NCI-H345 (cell line): ENCODE measurements at places on chromosomes 5 and 9.

DNA sequence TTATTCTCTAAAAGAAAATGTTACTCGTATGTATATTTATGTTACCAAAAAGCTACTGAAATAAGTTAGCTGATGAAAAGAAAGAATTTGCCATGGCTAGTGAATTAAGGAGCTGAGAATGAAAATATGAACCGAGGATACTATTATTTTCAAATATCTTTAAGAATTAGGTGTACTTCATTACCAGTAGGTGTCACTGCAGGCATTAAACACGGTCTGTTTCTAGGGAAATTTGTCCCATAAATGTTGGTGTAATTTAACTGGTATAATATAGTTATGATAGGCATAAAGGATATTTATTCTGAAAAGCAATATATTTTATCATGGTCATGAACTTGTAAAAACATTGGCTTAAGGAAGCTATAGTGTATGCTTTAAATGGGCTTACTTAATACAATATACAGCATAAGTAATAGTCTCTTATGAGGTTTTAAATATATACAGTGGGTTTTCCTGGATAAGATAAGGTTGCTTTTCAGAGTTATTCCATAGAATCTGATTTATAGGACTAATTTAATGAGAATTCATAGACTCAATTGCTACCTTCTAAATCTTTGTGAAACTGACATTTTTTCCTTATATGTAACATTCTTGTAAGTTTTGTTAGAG, 72.4 kb upstream of the MPDZ start:
- DNase-seq = peak; percentile 38

- no peak for DNase-seq
Observed at GRCh38 chr5:155049569-155050383, 36.2 kb downstream of the KIF4B start.

- DNase-seq = peak; percentile 30
Observed at GRCh38 chr9:108180541-108180940, 675.2 kb downstream of the ACTL7B start.

GRCh38 chr5:77960863-77961396, 184.8 kb upstream of the TBCA start:
- no peak for DNase-seq

DNA sequence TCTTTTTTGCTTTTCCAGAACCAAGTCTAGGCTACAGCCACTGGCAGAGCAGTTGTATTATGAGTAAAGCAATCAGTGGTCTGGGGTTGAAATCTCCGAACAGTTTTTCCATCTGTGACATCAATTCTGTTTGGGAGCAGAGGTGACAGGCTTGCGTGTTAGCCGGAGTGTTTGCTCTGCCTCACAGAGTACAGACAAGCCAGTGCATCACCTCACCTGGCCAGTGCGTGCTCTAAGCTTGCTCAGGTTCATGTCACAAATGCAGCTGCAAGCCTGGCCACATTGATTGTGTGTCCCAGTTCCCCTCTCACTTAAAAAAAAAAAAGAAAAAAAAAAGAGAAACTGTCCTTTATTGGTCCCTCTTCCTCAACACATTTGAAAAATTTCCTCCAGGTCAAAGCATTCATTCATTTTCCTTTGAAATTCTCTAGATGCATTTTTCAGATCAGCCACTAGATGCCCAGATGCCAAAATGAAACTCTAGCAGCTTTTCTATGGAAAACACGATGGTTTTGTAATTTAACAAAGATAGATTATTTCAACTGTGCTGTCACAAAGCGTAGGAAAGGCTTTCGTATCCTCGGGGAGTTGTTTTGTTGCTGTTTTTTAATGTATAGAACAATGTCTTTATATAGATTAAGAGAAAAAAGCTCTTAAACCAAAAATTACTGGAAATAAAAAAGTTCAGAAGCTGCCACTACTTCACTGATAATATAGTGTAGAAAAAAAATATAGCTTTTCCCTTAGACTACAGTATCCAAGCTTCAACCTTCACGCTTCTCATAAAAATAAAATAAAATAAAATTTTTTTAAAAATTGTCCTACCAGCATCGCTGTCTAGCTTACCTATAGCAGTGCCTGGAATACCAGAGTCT, 585.5 kb downstream of the TLE1 start:
- no peak for DNase-seq

DNA sequence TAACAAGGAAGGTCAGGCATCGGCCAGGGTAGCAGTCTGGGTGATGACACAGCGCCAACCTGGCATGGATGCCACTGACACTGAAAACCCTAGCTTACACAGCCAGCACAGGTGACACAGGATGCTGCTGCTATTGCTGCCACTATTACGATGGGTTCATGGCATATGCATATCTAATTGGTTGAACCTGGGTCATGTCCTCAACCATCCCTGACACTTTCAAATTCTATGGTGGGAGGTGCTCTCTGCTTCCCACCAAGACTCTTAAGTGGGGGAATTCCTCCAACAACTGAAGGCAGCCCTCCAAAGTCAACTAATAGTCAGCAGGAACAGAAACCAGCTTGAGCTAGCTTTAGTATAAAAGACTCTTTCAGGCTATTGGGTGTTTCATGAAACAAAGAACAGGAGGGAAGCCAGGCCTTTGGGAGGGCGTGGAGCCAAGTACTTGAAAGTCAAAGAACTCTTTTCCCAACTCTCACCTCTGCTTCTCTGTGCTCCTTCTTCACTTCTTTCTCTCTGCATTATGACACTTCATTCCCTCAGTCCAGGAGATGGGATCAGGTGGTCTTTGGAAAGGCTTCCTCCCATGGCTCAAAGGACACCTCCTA, 21.3 kb downstream of the PTTG1 start:
- no peak for DNase-seq

DNA sequence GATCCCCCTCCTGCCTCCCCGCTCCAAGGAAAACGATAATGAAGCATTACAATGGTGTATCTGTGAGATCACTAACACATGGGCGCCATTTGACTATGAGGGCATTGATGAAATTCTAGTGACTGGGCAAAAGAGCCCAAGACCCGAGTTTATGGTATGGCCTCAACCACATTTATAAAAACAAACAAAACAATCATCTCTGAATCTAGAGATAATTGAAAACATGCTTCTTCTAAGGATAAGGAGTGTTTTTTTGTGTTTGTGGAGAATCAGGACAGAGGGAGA, 100.9 kb upstream of the SEMA6A start:
- DNase-seq = no peak

DNA sequence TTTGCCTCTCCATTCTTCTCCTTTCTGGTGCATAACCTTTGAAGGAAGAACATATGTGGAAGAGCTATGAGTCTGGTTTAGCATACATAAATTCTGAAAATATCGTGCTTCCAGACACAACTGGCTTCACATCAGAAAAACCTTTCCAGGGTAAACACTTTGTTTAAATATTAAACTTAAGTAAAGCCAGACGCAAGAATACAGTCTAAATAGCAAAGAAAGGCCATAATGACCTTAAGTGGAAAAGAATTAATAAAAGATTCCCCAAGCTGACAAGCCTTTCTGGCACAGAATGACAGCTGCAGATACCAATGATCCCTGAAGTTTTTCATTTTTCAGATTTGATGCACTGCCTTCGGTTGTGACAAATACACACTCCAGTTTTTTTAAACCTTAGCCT, 13.5 kb upstream of the TSSK1B start:
- no peak for DNase-seq

DNA sequence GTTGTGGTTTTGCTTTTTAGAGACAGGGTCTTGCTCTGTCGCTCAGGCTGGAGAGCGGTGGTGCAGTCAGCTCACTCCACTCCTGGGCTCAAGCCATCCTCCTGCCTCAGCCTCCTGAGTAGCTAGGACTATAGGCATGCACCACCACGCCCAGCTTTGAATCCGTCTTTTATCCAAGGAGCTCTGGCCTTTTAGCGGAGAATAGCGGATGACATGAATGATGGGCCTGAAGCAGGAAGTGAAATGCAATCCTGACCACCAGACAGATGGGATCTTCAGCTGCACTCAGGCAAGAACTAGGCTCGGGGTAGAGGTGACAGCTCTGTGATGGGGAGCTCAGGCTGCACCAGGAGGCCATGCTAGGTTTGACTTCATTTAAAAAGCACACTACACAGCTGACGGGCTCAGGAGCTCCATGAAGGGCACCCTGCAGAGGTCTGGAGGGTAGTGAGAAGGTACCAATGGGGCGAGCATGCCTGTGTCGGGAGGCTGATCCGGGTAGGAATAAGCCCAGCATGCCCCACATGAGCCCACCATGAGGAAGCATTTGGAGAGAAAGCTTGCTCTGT, 21.9 kb downstream of the POLR1E start:
- DNase-seq = no peak

GRCh38 chr5:168707716-168708695, 128.8 kb upstream of the PANK3 start:
- no peak for DNase-seq

DNA sequence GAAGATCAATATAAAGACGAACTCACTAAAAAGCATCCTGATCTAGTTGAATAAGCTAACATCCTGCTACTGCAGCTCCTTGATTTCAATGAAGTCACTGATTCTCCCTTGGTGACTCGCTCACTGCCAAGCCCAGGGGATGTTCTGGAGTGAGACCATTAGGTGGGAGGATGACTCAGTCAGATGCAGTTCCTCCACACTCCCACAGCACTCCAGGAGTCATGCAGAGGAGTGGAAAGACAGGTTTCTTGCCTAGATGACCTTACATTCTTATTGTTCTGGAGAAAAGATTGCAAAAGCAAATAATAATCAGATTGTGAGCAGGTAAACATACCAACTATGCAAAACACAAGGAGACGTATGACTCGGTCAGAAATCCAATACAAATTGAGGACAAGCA, 15.3 kb downstream of the GCNT4 start:
- peak; percentile 1 for DNase-seq

DNA sequence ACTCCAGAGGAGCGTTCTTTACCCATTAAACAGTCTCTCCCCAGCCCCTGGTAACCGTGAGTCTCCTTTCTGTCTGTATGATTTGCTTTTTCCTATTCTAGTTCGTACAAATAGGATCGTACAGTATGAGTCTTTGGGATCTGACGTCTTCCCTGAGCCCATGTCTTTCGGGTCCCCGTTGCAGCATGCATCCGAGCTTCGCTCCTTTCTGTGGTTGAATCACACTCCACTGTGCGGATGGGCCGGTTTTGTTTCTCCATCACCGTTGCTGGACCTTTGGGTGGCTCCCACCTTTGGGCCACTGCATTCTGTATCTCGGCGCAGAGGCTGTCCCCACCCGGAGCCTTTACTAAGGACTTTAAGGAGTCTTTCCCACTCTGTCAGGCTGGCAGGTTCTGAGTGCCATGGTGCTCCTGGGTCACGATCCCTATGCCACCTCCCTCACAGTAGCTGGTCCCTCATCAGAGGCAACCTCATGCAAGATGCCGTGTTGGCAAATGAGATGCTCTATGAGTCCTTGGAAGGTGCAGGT, 145.7 kb upstream of the COL5A1 start:
- DNase-seq = no peak

DNA sequence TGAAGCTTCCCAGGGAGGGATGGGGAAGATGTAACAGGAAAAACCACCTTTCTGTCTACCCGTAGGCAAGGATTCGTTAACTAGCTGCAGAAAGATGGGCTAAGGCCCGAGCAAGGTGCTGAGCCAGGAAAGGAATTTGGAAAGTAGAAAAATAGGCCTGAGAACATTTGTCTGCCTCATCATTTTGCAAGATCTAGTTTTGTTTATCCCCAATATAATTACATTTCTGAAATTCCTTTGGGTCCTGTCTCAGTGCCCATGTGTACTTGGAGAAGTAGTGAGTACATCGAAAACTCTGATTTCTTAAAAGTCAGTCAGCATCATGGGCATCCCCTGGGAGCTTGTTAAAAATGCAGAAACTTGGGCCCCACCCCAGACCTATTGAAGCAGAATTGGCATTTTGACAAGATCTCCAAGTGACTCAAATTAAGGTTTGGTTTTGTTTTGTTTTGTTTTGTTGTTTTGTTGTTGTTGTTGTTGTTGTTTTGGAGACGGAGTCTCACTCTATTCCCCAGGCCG, 52.1 kb upstream of the CEMIP2 start:
- no peak for DNase-seq

DNA sequence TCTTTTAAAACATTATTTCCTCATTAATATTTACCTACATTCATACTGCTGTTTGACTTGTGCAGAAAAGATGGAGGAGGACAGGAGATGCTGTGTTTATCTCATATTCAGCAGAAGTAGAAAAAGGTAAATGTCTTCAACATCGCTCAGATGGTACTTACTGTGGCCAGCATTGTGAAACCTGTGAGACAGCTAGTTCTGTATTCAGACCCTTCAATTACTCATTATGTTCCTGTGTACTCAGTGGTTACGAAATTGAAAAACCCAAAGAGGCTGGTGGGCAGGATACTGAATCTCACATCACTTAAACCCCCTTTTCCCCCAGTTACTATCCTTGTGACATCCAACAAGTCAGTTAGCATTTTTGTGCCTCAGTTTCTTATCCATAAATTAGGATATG, 216.0 kb downstream of the KDM4C start:
- no peak for DNase-seq

- DNase-seq = no peak
Observed at GRCh38 chr9:133758228-133758627, 20.1 kb upstream of the SARDH start.

DNA sequence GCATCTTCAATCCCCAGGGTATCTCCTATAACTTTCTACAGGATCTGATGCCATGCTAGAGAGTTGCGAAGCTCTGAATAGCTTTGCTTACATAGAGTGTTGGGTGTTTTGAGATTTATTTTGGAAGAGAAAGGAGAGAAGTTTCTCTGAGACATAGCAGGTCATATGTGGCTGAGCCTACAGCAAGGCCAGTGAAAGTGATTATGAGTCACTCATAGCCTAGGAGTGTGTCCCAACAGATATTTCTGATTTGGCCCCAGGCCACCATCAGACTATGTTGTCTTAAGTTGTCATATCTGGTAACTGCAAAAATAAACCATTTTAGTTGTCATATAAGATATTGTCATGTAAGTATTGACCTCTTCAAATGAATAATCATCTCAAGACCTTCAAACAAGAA, 132.0 kb upstream of the RAI14 start:
- DNase-seq = no peak

DNA sequence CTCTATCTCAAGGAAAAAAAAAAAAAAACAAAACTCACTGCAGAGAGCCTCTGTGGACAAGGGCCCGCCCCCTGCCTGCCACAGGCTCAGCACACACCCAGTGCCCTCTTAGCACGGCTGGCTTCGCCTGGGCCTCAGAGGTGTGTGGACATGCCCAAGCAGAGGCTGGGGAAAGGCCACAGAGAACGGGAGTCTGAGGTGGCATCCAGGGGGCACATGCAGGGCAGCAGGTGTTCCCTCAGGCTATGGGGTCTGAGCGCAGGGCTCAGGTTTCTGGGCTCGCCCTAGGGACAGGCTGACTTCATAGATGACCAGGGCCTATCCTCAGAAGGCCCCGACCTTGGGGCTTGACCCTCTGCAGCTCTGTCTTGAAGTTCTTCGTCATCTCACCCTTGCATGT, 138.7 kb downstream of the ZNF354C start:
- DNase-seq = no peak

- DNase-seq = no peak
Observed at GRCh38 chr5:106417163-106417562, 1253.6 kb downstream of the EFNA5 start.

- no peak for DNase-seq
Observed at GRCh38 chr5:93582167-93582462, 907 bp upstream of the NR2F1 start.

DNA sequence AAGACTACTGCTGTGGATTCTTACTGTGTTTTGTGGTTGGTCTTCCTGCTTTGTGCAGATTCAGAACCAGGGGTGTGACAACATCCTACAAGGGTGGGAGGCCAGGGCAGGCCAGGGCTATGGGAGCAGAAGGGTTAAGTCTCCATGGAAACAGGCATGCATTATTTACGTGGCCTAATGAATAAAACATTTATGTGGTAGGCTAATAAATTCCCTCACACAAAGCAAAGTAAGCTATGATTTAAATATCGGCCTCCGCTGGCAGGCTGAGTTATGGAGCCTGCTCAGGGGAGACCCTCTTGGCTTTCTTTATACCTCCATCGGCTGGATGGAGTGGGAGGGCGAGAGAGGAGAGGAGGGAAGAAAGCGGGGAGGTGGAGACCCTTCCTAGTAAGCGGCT, 230.3 kb upstream of the MVB12B start:
- no peak for DNase-seq
